Erythroblast (primary cell): ENCODE measurements at places on chromosomes 7 and 10.

DNA sequence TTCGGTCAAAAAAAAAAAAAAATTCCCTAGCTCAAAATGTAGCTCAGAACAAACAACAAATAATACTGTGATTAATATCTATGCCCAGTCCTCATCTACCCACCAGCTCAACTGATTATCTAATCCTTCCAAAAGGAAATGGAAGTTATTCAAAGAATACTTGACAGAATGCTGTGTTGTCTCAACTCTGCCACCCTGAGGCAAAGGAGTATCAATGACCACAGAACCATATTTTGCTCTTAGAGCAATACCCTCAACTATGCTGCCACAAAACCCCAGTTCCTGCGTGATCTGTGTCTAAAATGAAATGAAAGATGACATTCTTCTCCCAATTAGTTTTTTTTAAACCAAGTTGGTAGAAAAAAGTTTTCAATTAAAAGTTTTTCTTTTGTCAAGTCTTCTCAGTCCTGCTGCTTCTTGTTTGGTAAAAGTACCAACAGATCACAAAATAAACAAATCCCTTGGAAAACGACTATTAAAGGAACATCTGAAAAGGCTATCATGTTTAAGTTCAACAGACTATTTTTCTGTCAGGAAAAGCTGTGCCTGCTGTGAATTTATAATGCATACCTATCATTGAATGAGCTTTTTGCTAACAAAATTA is 21.6 kb downstream of the RBM28 start:
- peak; percentile 47 for DNase-seq

GRCh38 chr7:40401406-40401805 is 266.6 kb downstream of the SUGCT start:
- no peak for DNase-seq

DNA sequence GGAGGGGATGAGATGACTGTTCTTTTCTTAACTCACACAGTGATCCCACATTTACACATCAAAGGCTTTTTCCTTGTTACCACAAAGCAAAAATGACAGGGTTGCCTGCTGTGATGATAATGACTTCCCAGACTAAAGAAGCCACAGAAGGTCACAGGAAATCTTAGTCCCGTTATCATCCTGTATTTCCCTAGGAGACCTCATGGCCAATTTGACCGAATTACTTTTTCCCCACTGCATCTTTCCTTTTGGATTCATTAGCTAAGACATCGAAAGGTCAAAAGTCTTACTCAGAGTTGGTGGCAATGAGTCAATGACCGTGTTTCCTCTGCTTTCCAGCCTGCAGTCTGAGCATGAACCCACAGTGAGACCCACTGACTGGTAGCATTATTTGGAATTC is 130.1 kb upstream of the INHBA start:
- no peak for DNase-seq

DNA sequence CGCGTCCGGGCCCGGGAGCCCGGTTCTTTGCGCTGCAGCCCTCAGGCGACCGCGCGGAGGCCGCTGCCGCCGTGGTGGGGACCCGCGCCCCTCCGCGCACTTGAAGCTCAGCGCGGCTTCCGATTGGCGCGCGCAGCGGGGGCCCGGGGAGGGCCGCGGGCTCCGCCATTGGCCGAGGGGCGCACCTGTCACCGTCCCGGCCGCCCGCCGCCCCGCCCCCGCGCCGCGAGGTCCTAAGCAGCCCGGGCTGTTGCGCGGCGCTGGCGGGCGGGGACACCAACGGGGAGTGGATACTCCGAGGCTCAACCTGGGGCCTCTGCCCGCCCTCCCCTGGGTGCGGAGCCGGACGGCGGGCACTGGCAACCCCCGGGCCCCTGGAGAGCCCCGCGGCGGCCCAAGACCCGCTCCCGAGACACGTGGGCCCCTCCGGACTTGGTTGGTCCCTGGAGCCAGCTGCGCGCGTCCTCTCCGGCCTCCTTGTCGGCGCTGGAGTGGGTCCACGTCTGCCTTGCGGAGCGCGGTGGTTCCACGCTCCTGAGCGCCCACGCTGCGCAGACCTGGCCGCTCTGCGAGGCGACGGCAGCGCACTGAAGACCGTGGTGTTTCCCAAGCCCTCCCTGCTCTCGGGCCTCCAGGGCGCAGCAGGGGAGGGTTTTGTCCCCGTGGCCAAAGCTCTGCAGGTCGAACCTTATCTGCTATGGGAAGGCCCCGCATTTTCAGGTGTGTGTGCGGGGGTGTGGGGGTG is at the start of gene MNX1:
Gene MNX1, minus strand, starts transcription at position 76 of the 745 bp plus-strand sequence. CDS start 313 bp downstream, outside the sequence.
- DNase-seq = peak; percentile 53

GRCh38 chr10:91677911-91678310 is 45.0 kb upstream of the PPP1R3C start:
- no peak for DNase-seq

DNA sequence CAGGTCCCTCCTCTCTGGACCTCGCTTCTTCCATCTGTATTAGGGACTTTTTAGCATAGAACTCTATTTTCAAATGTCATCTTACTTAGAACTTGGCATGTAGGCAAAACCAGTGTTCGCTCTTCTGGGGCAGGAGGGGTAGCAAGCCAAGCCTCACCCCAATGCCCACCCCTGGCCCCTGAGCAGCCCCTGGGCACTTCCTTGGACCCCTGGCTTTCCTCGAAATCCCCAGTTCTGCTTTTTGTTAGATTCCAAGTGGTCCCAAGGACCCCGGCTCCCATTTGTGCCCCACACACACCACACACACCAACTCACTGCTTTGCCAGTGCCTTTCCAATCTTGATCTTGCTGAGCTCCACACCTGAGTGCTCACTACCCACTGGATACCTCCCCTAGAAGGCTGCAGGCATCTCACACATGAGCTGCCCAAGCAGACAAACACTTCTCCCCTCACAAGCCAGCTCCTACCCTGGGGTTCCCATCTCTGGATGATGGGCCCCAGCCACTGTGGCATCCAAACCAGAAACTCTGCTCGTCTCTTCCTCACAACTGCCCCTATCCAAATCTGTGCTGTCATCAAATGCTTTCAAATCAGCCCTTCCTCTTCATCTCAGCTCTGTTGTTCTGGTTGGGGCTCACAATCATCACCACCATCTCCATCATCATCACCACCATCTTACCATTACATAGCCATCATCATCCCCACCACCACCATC is 167.9 kb upstream of the ZMIZ1 start:
- no peak for DNase-seq

DNA sequence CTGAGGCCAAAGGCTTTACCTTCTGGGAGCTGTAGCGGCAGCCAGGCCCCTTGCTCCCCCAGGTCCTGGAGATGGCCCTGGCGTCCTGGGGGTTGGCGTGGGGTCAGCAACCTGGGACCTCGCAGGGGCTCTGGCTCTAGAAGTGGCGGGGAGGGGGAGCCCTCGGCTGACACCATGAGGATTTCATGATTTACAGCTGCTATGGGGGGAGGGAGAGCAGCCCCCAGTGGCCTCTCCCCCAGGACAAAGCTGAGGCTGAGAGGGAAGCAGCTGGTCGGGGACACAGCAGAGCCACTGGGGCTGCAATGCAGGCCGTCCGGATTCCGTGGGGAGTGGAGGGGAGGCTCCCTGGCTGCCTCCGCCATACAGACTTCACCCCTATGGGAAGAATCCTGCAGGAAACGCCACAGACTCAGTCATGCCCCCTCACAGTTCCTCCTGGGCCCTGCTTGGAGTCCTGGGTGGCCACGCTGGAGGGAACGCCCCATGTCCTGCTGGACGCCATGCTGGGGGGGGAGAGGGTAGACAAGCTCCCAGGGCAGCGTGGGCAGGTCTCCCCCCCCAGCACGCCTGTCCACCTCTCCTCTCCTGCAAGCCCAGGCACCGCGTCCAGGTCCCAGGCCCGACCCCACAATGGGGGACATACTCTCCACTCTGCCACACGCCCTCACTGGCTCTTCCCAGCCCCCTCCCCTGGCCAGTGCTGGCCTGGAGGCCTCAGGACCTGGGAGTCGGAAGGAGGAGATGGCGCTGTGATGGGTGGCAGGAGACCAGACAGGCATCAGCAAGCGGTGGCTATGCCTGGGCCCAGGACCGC is 243.6 kb downstream of the ELFN1 start:
- no peak for DNase-seq

DNA sequence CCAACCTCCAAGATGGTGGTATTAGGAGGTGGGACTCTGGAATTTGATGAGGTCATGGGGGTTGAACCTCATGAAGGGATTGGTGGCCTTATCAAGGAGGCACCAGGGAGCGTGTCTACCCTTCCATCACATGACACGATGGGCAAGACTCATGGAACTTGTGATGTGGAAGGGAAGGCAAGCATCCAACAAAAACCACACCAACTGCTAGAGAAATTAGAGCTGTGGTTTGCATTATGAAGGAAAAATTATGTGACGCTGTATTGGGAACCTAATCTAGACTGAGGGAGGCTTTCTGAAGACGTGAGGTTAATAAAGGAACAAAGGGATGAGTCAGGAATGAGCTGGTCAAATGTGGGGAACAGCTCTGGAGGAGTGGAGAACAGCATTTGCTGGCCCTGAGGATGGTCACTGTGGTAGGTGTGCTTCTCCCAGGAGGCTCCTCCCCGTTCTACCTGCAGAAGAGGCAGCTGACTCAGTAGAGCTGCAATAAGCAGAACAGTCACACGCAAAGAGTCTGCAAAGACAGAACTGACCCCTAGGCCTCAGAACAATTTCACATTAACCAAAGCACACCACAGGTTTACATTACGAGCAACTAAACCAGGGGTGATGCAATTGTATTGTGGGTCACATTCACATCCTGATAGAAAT is 236.6 kb upstream of the GRB10 start:
- DNase-seq = no peak

DNA sequence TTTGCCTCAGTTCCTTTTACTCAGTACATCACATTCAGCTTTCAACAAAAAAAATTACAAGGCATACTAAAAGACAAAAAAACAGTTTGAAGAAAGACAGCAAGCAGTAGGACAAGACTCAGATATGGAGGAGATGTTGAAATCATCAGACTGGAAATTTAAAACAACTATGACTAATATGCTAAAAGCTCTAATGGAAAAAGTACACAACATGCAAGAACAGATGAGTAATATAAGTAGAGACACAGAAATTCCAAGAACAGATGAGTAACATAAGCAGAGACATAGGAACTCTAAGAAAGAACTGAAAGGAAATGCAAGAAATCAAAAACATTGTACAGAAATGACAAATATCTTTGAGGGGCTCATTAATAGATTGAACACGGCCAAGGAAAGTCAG is 402.6 kb downstream of the NEBL start:
- no peak for DNase-seq

- no peak for DNase-seq
Observed at GRCh38 chr7:16670021-16670420, 24.0 kb downstream of the BZW2 start.

DNA sequence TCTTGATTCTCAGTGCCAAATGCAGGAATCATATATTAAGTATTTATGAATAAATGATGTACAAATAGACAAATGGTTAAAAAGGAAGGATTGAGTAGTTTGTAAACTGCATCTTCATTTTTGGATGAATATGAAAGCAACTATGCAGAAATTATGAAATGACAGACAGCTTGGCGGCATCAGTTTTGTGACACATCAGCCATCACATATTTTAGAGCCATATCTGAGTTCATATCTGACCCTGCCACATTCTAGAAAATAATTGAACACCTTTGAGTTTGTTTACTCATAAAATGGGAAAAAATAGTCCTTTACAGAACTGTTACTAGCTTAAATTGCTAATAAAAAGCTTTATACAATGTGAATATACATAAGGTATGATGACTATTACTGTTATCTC is 448.2 kb downstream of the KIF20B start:
- DNase-seq = no peak

DNA sequence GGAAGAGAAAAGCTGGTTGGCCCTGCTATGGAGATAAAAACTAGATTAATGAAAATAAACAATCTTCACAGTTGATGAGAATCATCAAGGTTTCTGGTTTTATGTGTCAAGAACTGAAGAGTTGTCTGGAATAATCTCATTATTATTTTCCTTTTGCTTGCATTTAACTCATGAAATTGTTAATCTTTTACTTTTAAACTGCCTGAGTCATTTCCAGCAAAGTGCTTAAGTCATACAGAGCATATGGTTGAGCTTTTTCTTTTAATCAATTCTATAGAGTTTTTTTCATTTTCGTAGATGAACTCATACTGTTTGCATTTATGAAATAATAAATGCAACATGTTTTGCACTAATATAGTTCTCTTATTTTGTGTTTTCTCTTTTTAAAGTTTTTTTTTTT is 747.9 kb downstream of the NXPH1 start:
- no peak for DNase-seq

- no peak for DNase-seq
Observed at GRCh38 chr10:62562101-62562500, 187.9 kb downstream of the ZNF365 start.

DNA sequence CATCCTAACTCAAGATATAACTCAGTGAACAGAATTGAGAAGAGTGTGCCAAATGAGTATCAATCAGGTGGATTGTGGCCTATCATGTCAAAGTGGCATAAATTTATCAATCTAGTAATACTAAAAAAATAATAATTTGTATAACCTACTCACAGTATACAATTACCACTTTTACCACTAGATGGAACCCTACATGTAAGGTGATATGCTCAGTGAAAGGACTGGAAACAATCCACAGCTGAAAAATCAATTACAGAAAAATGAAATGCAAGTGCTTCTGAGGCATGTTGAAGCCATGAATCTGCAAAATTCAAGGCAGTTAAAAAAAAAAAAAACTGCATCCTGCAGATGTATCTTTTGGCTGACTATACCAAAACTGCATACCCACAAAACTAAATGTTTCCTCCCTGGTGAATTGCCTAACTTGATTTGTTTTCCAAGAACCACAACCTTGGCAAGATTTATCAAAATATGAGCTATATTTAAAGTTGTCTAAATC is 13.9 kb downstream of the ARHGAP19 start:
- DNase-seq = peak; percentile 74

DNA sequence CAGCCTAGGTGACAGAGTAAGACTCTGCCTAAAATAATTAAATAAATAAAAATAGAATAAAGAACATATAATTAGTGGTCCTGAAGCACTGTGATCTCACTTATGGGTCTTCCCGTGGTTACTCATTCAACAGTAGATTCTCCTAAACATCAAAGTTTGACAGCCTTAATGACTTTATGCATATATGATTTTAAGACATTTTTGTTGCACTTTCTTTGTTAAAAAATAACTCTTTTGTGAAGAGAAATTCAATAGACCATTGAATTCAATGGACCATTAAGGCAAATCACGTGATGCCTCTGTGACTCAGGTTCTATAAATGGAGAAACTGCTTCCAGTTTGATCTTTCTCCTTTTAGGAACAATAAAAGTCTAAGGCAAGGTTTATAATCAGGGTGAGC is 59.6 kb downstream of the ATOH7 start:
- DNase-seq = no peak

DNA sequence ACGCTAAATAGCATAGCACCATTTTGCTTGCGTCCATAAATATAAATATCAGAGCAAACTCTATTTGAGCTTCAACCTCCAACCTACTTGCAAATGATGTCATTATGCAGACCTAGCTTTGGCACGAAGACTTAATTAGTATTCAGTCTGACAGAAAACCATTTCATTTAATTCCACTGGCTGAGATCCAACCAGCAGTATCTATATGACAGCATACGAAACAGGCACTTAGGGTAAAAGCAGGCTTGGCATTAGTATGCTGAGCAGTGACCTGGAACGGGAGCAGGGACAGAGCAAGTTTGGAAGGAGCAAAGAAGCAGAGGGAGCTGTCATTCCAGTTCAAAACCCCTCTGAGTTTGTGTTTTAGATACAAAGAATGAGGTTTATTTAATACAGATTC is 312.5 kb upstream of the CHRM2 start:
- no peak for DNase-seq
